SJSA1 (cell line): ENCODE measurements at places on chromosomes 2 and 18.

DNA sequence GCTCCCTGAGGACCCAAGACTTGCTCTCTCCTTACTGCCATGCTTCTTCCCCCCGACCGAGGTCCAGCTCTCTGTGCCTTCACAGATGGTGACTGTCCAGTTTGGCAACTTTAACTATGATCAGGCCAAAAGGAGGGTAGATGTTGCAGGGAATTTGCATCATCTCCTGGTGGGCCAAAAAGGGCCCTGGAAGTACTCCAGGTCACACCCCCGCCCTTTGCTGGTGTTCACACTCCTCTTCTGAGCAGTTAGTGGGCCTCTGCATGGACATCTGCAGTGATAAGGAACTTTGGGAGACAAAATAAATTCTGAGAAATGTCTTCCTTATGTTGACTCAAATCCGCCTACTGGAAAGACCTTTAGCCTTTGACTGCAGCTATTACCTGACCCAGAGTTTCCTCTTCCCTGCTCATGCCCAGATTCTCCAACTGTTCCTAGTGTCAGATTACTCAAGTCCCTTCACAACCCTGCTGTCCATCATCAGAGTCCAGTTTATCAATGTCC, 234.4 kb downstream of the LOXHD1 start:
- DNase-seq: peak; percentile 32

GRCh38 chr2:156797832-156798231, 361.7 kb downstream of the GPD2 start:
- DNase-seq: no peak

- no peak for DNase-seq
These were observed 2.7 kb downstream of the KLHL14 start for GRCh38 chr18:32770054-32770665.

DNA sequence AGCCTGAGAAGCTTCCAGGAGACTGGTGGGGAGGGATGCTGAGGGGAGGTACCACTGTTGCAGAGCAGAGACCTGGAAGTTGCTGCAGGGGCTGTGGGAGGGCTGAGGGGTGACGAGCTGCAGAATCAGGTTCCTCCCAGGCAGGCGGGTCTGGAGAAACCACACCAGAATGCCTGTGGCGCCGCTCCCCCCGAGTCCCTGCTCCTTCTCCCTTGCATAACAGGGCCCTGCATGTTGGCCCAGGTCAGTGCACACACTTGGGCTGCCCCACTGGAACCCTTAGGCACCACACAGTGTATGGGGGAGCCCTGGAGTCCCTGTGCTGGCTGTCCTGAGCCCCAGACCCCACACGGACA, 60.4 kb downstream of the ARL4C start:
- DNase-seq: no peak

DNA sequence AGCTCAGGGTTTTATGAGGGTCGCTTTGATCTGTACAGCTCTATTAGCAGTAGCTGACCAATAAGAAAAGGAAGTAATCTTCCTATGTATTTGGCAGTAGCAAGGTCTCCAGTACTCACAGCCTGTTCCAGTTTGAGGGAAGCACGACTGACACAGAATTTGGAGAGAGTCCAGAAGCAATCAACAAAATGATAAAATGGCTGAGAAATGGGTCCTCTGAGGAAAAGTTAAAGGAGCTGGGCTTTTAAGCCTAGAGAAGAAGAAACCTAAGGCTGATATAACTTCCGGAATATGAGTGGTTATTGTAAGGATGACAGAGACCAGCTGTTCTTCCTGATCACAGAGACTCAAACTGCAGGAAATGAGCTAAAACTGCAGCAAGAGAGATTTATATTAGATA, 382.8 kb downstream of the GPD2 start:
- DNase-seq: no peak

GRCh38 chr18:10400534-10401307, 53.7 kb upstream of the APCDD1 start:
- no peak for DNase-seq

DNA sequence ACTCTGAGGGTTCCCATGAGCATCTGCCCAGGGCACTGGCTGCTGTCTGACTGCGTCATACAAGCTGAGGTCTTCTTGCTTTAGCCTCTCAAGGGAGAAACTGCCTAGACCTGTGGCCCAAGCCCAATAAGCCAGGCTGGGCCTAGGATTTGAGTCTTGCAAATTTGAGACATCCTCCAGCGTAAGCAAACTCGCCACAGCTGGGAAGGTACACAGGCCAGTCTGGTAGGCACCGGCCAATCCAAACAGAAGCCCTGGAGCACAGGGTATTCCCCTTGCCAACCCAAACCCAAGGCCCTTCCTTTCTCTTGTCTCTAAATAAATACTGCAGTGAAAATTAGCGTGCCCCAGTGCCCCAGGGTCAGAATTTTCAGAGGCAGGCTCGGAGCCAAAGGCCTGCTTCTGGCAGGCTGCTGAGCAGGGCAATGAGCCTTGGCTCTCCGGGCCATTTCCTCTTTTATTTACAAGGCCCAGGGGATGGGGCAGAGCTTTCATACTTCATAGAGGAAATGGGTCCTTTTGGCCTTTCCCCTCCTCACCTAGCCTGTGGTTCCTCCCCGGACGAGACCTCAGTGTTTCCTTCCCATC, 33.3 kb downstream of the POLR1A start:
- peak; percentile 20 for DNase-seq

DNA sequence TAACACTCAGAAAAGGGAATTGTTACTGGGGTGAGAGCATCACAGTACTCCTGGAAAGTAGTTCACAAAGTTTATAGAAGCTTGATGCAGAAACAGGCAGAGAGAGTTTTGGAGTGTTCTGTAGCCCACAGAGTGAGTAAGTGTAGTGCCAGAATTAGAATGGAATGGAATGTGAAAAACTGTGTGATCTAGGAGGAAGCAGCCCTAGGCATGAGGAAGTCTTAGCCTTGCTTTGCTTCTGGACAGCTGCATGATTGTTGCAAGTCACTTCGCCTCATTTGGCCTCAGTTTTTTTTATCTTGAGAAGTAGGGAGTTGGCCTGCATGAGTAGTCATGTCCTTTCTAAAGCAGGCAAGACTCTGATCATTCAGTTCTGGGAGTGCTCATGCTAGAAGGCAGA, 10.9 kb downstream of the SERPINB12 start:
- peak; percentile 3 for DNase-seq

- DNase-seq: no peak
These were observed 170.1 kb upstream of the REV1 start for GRCh38 chr2:99659874-99660273.

DNA sequence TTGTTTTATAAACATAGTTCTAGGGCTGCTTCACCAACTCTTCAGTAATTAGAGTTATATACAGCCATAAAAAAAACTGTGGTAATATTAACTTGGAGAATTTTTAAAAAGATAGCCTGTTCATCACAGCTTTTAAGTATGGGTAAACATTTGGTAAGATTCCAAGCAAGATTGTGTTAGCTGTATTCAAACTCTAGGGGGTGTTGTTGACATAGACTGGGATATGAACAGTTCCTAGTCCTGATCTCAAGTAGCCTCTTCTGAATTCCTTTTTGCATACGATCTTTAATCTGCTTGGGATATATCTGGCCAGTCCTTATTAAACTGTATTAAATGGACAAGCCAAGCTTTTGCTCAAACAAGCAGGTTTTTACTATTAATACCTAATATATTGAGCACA, 13.4 kb downstream of the NOP58 start:
- no peak for DNase-seq

GRCh38 chr2:60105906-60106305, 447.5 kb downstream of the BCL11A start:
- DNase-seq: no peak

- no peak for DNase-seq
These were observed 1053.5 kb upstream of the CELF4 start for GRCh38 chr18:38619129-38619528.

GRCh38 chr2:225367482-225367881, 32.0 kb upstream of the NYAP2 start:
- DNase-seq: no peak

DNA sequence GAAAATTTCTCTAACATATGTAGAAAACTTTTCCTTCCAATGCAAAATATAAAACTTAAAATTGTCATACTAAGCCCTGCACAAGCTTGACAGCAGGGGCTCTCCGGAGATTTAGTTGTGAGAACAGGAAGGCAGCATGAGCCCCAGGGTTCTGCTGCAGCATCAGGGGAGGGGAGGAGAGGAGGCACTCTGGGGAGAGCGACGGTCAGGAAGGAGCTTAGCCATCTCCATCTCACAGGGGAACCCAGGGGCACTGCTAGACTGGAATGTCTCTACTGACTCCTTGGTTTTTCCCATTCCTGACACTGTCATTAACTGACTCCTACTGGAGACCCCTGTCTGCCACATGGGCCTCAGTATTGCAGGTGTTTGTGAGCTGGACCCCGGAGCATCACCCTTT, 123.6 kb downstream of the GPR39 start:
- no peak for DNase-seq

GRCh38 chr2:24926602-24927252, 6.7 kb upstream of the ADCY3 start:
- no peak for DNase-seq

- no peak for DNase-seq
These were observed 254.3 kb downstream of the CAMKMT start for GRCh38 chr2:44615950-44616518.

DNA sequence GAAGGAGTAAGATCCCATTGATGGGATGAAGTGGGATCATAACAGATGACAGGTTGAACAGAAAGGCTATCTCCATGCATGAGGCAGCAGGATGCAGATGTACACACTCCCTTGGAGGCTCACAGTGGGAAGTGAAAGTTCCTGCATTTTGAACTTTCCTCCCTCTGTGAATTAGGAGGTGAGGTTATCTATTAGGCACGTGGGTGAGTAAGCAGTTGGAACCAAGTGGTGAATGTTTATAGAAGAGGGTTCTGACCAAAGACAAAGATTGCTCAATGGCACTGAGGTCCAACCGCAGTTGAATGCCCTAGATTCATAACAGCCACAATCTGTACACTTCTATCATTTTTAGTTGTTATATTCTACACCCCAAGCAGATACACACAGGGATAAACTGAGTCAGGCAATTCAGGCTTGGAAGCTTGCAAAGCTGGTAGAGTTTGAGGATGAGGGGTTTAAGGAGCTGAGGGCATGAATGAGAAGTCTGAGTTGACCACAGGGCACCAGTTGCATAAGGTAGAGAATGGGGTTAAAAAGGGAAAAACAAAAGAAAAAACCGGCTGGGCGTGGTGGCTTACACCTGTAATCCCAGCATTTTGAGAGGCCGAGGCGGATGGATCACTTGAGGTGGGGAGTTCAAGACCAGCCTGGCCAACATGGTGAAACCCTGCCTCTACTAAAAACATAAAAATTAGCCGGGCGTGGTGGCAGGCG, 7.1 kb upstream of the KCMF1 start:
- peak; percentile 58 for DNase-seq

DNA sequence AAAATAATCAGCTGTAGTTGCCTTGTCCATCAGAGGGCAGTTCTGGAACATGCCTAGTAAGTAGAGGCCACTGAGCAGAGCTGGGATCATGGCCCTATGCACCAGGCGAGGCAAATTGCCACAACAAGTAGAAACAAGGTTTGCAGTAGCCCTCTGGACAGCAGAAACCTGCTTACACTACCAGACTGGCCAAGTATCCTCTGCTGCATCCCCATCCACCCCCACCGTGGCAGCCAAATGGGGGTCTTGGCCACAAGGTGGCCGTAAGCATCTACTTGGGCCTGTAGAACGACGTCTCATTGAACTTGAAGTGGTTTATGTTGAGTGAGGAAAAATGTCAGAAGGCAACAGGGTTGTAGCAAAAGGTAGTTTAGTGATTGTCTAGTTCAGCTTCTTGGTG, 241.2 kb downstream of the ALPK2 start:
- DNase-seq: peak; percentile 25
